Lower leg skin (tissue), 4 donors: ENCODE measurements at places on chromosomes 12 and 14.

DNA sequence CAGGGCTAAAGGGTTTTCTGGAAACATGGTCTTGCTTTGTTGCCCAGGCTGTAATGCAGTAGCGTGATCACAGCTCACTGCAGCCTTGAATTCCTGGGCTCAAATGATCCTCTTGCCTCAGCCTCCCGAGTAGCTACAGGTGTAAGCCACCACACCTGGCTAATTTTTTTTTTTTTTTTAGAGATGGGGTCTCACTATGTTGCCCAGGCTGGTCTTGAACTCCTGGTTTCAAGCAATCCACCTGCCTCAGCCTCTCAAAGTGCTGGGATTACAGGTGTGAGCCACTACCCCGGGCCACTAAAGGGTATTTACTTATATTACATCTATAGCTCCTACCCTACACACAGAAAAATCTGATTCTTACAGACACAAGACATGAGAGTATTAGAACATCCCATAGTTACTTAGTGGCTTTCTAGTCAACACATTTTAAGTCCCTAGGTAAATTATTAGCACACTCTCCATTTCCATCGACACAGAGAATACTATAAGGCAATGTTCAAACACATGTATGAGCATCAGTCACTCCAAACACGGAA is 6.2 kb upstream of the DCAF11 start:
- no peak for DNase-seq

DNA sequence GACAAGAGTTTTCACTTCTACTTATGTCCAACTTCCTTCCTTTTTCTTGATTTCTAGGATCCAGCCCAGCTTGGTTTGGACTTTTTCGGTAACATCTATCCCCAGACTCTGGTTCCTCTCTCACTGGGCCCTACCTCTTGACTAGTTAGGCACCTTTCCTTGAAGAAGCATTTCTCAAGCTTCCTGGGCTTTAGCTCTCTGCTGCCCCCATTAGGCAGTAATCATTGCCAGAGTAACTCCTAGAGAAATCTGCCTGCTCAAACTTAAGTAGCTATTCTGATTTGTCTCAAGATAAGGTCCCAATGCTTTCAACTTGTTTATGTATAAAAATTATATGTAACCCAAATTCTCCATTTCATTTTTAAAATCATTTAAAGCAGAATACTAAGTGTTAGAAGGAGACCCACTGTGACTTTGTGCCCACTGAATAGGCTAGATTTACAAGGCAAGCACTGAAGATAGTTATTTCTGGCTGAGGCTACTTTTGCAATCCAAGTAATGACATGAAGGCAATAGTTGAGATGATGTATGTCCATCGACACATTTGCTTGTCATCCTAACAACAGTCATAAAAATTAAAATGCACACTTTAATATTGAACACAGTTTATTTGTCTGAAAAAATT is 275.0 kb upstream of the G2E3 start:
- no peak for DNase-seq

DNA sequence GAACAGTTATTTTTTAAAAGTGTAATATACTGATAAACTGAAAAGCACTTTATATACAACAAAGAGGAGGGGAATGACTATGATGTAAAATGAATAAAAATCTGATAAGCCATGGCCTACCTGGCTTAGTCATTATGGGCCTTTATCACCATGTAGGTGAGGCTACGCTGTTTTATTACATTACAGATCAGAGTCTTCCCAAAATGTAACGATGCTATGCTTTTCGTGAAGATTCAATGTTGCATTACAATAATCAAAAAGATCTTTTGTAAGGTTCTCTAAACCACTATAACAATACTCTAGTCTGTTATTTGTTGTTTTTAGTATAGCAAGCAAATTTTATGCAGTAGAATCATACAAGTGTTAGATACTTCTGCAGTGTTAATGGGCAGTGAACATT is 34.2 kb downstream of the ARID4A start:
- no peak for DNase-seq

- DNase-seq, result no peak
Measured at GRCh38 chr12:80277732-80278131, 166.3 kb upstream of the PTPRQ start.

- no peak for DNase-seq
Measured at GRCh38 chr12:131591714-131592709, 118.9 kb upstream of the SFSWAP start.

DNA sequence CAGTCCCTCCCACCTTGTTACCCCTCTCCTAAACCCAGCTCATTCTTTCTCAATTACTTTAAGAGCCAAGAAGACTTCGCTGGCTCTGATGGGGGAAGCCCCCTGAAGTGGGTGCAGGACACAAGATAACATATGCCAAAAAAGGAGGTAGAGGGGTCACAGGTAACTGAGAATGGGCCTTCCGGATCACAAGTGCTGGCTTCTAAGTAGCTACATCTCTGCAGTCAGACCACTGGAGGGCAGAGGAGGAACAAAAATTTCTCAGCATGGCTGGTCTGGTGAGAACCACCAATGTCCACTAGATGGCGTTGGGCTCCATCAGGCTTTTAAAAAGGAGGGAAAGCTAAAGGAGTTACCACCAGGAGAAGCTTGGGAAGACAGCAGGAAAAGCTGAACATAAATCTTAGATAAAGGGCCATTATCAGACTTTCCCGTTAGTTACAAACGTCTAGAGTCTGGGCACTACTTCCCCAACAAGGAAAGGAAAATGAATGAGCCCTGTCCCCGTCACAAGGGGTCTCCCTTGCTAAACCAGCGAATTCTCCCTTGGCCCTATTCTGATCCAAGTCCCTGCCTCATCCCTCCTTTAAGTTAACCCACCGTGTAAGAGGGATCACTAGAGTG is 11.6 kb upstream of the CDH24 start:
- DNase-seq, result peak; percentile 93

DNA sequence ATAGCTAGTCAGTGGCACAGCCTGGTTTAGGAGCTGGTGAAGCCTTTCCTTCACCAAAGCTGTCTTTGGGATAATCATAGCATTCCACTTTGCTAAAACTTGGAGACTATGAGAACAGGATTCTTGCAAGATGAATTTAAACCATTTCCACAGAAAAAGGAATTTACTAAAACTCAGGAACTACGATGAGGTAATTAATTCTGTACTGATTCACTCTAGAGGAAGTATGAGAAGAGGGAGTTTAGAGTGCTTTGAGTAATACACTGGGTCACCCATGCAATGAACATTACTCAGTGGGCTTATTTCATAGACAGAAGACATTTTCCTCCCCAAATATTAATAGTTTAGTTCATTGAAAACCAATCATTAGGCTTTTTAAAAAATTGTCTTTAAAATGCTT is 73.0 kb downstream of the RMST start:
- DNase-seq, result no peak

GRCh38 chr14:101601606-101602465 is 40.5 kb downstream of the DIO3 start:
- peak; percentile 5 for DNase-seq

DNA sequence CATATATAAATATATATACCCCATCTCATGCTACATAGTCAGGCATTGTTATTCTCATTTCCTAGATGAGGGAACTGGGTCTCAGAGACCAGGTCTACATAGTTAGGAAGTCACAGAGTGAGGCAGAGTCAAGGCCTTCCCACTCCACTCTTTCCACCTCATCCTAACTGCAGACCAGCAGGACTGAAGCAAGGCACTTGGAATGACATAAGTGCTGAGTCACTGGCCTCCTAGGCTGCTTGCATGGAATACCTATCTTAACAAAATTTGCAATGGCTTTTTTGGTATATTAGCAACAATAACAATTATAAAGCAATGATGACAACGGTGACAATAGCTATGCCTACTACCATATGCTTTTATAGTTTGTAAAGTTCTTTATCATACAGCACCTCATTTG is 5.4 kb upstream of the ANO4 start:
- DNase-seq, result no peak

- no peak for DNase-seq
Measured at GRCh38 chr12:52331833-52332232, 10.6 kb upstream of the KRT83 start.

- no peak for DNase-seq
Measured at GRCh38 chr14:67882986-67883555, 63.5 kb downstream of the RAD51B start.

- DNase-seq, result no peak
Measured at GRCh38 chr12:21725731-21726130, 48.8 kb downstream of the KCNJ8 start.

DNA sequence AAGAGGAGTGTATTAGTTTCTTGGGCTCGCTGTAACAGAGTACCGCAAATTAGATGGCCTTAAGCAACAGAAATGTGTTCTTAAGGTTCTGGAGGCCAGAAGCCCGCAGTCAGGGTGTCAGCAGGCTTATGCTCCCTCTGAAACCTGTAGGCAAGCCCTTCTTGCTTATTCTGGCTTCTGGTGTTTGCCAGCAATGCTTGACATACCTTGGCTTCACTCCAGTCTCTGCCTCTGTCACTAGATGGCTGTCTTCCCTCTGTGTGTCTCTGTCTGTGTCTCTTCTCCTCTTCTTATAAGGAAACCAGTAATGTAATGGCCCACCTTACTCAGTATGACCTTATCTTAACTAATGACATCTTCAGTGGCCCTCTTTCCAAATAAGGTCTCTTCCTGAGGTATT is 85.1 kb downstream of the DERA start:
- no peak for DNase-seq

DNA sequence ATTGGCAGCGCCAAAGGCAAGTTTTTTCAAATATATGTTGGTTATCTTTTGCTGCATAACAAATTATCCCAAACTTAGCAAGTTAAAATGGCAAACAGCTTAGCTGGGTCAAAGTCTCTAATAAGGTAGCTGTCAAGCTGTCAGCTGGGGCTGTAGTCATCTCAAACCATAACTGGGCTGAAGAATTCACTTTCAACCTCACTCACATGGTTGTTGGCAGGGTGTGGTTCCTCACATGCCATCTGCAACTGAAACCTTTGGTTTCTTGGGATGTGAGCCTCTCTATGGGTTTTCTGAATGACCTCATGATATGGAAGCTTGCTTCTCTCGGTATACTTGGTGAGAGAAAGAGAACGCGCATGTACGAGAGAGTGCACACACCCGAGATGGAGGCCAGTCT is 125.4 kb downstream of the LRIG3 start:
- DNase-seq, result no peak

GRCh38 chr12:95624589-95624988 is 73.3 kb upstream of the USP44 start:
- DNase-seq, result no peak

DNA sequence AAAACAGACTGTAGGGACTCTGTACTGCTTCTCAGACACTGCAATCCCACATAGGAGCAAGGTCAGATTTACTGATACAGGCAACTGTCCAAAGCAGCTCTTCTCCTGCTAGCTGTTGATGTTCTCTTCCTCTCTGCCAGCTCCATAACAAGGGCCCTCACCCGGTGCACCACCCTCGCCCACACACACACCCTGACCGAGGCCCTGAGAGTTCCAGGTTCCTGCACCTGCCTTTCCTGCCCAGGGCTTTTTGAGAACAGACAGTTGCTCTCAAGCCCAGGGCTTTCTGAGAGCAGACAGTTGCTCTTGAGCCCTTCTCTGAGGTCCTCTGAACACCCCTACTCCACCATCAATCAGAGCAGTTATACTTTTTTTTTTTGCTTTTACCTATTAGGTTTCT is 233.8 kb upstream of the GARIN6 start:
- no peak for DNase-seq

DNA sequence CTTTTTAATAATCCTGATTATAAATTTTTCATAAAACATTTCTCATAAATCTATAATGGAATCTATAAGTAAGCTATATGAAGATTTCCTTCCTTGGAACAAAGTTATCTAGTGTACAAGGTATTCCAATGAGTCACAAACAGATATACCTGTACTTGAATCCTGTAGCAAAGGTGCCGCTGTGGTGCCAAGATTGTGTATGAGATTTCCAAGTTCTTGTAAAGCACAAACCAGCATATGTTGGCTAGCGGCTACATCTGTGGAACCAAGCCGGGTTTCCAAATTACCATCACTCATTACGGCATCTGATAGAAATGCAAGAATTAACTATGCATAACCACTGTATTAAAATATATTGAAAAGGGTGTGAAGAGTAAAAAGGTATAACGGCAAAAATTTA is 34.1 kb downstream of the HEATR5A start:
- no peak for DNase-seq

GRCh38 chr12:47819896-47820630 is at the start of gene HDAC7:
TSS of gene HDAC7 (minus strand) at chr12:47819903. CDS start at chr12:47819785, 118 bp downstream.
- DNase-seq, result peak; percentile 96

GRCh38 chr12:104276273-104277131 is 27.0 kb upstream of the EID3 start:
- no peak for DNase-seq

GRCh38 chr12:6765634-6766581 is at the start of gene PTMS:
TSS of gene PTMS (plus strand) at chr12:6766363. CDS start at chr12:6766706, 343 bp downstream.
- DNase-seq, result peak; percentile 62

DNA sequence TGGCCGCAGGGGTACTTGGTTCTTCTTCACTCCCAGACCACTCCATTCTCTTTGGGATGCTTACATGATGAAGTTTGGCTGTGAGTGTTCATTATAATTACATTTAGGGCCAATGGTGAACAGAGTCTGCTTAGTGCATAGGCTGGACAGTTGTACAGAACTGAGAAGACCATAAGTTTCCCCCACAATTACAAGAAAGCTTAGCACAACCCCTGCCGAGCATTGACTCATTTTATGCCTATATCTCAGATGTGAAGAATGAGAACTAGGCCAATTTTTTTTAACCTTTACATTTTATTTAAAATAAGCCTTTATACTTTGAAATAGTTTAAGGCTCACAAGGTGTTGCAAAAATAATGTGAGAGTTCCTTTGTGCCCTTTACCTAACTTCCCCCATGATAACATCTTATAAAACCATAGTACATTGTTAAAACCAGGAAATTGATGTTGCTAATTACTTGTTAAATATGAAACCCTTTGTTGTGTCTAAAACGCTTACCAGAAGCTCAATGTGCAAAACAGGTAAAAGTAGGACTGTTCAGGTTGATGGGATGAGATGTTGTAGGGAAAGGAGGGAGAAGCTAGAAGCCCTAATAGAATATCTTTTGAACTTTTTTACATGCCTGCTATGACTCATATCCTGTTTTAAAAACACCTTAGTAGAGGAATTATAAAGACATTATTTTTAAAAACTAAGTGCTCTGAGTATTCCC is 47.2 kb downstream of the ALDH1L2 start:
- DNase-seq, result no peak

GRCh38 chr12:78331181-78331580 is 500.5 kb downstream of the NAV3 start:
- no peak for DNase-seq

- DNase-seq, result no peak
Measured at GRCh38 chr12:119327471-119327870, 7.1 kb upstream of the CCDC60 start.

DNA sequence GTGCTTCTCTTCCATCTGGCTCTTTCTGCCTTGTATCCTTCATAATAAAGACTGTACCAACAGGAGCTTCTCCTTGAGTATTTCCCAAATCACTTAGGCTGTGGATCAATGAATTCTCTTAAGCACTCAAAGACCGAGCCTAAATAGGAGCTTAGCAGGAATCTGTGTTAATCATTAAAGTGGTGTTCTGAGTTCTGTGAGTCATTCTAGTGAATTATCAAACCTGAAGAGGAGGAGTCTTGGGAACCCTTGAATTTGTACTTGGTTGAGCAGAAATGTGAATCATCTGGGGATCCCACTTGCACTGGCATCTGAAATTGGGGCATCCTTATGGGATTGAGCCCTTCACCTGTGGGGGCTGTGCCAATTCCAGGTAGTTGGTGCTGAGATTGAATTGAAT is 946.2 kb downstream of the BCL11B start:
- DNase-seq, result no peak

GRCh38 chr12:16604596-16605252 is 1.2 kb downstream of the LMO3 start:
- DNase-seq, result no peak

GRCh38 chr12:9869307-9870161 is at the start of gene CLEC2B:
TSS of gene CLEC2B (minus strand) at chr12:9869354.
- no peak for DNase-seq
